ENCODE measurements at places on chromosomes 4 and X.
A peak's percentile ranks its signal among the peaks of the same experiment; 100 is the strongest.

DNA sequence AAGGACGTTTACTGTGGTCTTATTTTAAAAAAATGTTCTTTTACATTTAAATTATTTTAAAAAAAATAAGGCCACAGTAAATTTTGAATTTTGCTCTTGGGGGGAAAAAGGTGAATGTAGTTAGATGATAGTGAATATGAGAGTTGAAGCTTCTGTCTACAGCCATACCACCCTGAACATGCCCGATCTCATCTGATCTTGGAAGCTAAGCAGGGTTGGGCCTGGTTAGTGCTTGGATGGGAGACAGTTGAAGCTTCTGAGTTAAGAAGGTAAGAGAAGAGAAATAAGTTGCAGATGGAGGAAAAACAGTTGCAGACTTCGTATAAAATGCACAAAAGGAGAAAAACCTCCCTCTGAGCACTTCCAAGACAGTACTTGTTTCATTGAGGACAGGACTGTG lies 115.6 kb upstream of the NR3C2 start:
- DNase-seq, result no peak

DNA sequence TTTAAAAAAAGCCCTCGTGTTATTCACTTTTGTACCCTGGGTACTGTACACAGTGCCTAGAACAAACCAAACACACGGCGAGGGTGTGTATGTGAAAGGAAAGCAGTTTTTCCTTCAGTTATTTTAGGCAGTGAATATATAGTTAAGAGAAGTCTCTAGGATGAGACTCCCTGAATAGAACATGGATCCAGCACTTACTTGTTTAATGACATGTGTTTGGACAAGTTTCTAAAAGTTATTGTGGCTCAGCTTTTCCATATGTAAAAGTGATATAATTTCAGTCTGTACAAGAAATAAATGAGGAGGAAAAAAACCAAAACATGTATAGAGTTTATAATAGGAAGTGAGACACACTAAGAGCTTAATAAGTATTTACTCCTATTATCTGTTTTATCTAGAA lies 273.2 kb downstream of the ADGRL3 start:
- no peak for DNase-seq

- no peak for DNase-seq
Observed at GRCh38 chr4:70703619-70704214, 15.4 kb downstream of the UTP3 start.

DNA sequence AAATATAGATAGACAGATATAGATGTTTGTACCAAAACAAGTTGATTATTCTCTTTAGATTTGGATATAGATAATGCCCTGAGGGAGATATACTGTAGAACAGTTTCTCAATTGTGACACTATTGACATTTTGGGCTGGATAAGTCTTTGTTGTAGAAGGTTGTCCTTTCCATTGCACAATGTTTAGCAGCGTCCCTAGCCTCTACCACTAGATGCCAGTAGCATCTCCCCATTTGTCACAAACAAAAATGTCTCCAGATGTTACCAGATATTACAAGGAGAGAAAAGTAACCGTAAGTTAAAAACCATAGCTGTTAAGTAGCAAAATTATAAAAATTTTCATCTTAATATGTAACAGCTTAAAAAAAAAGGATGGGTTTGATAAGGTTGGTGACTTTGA lies 2595.3 kb downstream of the ARAP2 start:
- DNase-seq, result no peak

DNA sequence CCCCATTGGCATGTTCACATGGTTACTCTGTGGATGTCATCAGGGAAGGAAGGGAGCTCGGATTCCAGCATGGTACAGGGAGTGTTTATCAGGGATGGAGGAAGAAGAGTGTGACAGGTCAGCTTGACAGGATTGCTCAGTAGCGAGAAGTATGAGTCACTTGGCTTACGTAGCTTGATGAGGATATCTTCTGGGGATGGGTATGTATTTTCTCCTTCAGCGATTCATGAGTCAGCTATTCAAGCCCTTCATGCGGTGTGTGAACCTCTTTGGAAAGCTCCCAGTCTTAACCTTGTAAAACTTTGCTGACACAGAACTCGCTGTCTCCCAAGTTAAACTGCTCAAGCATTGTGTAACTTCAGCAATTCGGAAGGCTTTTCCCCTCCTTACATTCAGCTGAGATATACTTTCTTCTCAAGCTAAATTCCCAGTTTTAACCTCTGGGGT lies 275.4 kb downstream of the ARHGAP10 start:
- peak; percentile 25 for DNase-seq

- no peak for DNase-seq
Observed at GRCh38 chr4:76012388-76012801, 5.1 kb upstream of the CXCL9 start.

- no peak for DNase-seq
Observed at GRCh38 chrX:38271154-38271716, 50.6 kb upstream of the SRPX start.

- DNase-seq, result peak; percentile 30
Observed at GRCh38 chrX:154012336-154012991, 7.2 kb downstream of the IRAK1 start.

GRCh38 chr4:52676536-52676935 lies 17.4 kb upstream of the USP46 start:
- DNase-seq, result no peak

DNA sequence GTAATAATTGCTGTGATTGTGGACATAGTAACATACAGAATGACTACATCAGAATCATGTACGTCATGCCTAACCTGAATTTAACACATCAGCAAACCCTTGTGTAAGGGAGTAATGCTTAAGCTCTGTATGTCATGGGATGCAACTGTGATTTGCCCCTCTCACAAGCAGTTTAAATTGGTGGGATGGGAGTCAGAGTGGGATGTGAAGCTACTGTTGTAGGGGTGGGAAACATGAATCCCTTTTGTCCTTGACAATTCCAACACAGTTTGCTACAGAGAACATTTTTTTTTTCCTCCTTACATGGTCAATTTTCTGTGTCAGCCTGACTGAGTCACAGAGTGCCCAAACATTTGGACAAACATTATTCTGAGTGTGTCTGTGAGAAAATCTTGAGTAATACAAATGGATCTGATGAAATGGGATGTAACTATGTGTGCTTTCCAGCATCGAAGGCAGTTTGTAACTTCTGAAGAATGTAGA lies 392.8 kb downstream of the GPM6A start:
- DNase-seq, result no peak

DNA sequence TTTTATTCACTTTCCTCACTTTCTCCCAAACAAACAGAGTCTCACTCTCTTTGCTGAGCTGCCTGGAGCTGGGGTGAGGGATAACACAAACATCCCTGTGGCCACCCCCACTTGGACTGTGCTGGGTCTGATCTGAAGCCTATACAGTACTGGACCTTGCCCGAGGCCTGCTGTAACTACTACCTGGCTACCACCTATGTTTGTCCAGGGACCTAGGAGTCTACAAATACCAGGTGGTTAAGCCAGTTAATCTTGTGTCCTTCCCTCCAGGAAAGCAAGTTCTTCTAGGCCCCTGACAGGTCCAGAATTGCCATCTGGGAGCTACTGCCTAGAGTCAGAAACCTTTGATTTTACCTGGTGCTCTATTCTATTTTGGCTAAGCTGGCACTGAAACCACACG lies 87.3 kb downstream of the RTL3 start:
- no peak for DNase-seq

- no peak for DNase-seq
Observed at GRCh38 chrX:153494541-153495361, at the start of gene BGN. BGN (plus strand) TSS chrX:153494980; CDS start chrX:153504632, 9,652 bp downstream.

GRCh38 chr4:148151806-148152205 lies 290.4 kb downstream of the NR3C2 start:
- DNase-seq, result no peak

- no peak for DNase-seq
Observed at GRCh38 chr4:162684998-162685397, 481.7 kb downstream of the NAF1 start.

GRCh38 chrX:130952266-130953043 lies 49.4 kb upstream of the ENOX2 start:
- DNase-seq, result no peak

All from putamen (tissue), 1 donor.